ENCODE measurements at places on chromosomes 12 and 14.

GRCh38 chr14:45381091-45381490, 128.1 kb upstream of the MIS18BP1 start:
- DNase-seq, result no peak

DNA sequence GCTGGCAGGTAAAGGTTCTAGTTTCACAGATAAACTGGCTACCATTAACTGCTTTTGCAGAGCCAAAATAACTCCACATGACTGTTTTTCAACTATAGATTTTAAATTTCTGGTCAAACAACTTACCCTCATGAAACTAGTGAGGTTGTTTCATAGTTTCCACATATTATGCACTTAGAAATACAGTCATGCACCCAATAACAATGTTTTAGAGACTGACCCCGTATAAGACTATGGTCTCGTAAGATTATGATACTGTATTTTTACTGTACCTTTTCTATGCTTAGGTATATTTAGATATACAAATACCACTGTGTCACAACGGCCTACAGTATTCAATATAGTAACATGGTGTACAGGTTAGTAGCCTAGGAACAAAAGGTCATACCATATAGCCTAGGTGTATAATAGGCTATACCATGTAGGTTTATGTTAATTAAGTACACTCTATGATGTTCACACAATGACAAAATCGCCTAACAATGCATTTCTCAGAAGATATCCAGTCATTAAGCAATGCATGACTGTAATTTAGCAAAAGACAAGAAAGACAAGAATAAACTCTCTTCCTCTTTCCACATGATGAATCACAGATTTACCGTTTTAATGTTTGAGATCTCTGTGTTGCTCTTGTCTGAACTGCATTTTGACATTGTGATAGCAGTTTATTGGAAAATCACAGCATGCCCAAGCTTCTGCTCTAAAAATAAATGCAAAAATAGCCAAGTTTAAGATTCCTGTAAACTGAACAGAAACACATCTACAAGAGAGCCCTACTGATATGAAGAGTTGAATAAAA, 17.1 kb downstream of the DICER1 start:
- no peak for DNase-seq

GRCh38 chr12:1844223-1844622, 23.9 kb downstream of the LRTM2 start:
- peak; percentile 49 for DNase-seq

DNA sequence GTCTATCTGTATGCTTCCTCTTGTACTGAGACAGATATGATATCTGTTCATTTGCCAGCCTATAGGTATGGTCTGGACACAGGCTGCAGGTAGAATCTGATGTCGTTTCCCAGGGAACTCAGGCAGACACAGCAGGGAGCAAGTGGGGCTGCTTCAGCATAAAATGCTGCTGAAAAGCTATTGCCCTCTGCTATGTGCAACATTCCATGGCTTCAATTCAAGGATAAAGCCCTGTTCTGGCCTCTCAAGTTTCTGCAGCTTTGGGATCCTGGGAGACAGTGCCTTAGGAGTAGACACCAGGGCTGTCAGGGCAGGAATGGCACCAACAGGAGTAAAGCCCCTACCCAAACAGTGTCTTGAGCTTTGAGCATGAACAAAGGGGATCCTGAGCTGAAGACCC, 173.5 kb downstream of the SLC41A2 start:
- DNase-seq, result no peak

DNA sequence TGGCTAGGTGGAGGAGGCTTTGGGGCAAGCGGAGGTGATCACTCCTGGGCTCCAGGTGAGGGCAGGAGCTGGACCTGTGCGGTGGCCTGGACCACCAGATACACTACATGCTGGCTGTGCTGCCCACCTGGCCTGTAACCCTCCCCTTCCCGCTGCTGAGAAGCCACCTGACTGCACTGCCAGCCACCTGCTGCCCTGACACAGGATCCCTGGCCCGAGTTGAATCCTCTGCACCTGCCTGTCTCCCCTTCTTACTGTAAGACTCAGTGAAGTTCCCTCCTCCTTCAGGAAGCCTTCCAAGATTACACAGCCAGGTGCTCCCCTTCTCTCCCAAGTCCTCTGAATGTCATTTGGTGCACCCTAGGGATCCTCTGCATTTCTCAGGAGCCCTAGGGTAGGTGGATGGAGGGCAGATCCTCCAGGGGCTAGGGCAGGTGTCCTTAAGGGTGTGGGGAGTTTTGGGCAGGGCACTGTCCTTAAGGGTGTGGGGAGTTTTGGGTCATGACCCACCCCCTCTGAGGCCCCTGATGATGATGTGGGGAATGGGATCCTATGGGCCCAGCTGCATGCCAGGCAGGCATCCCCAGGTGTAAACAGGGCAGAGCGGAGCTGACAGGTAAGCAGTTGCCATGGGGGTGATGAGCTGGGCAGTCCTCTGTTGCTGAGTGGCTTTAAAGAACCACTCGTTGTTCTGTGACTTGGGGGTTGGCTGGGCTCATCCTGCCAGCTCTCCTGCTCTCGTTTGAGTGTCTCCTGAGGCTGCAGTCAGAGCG, 6.7 kb upstream of the MTA1 start:
- no peak for DNase-seq

GRCh38 chr12:19572920-19573558, 133.7 kb downstream of the AEBP2 start:
- DNase-seq, result peak; percentile 85

DNA sequence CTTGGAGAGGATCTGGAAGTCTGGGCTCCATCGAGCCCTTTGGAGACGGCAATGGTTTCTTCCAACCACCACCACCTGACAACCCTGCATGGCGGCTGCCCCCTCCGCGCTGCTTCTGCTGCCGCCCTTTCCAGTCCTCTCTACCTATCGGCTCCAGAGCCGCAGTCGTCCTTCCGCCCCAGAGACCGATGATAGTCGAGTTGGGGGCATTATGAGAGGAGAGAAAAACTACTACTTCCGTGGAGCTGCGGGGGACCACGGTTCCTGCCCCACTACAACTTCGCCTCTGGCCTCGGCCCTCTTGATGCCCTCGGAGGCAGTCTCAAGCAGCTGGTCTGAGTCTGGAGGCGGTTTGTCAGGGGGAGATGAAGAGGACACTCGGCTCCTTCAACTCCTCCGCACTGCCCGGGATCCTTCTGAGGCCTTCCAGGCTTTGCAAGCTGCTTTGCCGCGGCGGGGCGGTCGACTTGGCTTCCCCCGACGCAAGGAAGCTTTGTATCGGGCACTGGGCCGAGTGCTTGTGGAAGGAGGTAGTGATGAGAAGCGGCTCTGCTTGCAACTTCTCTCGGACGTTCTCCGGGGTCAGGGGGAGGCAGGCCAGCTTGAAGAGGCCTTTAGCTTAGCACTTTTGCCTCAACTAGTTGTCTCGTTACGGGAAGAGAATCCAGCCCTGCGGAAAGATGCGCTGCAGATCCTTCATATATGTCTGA, 499 bp downstream of the TOGARAM1 start:
- DNase-seq, result no peak

DNA sequence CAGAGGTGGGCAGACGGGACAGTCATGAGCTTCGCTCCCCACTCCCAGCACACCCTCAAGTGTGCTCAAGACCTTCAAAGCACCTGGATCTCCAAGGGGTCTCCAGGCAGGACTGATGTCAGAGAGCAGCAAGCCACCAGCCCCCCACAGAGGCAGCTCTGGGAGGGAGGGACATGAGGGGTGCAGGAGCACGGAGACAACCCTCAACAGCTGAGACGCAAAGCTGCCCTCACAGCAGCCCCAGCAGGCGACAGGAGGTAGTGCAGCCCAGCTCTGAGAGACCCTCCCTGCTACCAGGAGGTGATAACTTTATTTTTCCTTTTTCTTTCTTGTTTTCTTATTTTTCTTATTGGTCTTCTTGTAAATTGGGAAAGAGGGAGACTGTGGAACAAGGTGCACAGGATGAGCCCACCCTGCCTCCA, 17.9 kb downstream of the SIVA1 start:
- no peak for DNase-seq

- DNase-seq, result no peak
These were observed 174.1 kb upstream of the TMTC1 start for GRCh38 chr12:29957835-29958234.

DNA sequence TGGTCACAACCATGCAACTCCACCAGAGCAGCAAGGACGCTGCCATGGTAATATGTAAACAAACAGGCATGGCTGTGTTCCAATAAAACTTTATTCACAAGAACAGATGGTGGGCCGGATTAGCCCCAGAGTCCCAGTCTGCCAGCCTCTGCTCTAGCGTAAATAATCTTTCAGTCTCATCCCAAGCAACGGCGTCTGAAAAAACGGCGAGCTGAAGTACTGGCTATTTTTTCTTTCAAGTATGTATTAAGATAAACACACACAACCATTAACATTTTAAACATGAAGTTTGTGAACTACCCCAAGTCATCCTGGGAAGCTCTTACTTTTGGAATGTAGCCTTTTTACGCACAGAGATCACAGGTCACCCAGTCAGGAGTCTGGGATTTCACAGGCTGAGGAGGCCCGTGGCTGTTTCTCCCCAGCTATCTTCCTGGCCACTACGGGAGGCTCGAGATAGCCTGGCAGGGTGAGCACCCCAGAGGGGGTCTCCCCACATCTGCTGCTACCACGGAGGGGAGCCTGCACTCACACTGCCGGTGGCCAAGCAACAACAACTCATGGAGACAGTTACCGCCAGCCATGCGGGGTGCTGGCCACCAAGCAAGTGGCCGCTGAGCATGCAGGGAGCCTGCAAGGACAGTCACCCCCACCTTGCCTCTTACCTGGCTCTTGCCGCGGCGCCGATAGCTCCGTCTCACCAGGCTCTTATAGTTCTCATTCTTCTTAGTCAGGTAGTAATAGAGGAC, 124.6 kb downstream of the RFLNA start:
- no peak for DNase-seq

DNA sequence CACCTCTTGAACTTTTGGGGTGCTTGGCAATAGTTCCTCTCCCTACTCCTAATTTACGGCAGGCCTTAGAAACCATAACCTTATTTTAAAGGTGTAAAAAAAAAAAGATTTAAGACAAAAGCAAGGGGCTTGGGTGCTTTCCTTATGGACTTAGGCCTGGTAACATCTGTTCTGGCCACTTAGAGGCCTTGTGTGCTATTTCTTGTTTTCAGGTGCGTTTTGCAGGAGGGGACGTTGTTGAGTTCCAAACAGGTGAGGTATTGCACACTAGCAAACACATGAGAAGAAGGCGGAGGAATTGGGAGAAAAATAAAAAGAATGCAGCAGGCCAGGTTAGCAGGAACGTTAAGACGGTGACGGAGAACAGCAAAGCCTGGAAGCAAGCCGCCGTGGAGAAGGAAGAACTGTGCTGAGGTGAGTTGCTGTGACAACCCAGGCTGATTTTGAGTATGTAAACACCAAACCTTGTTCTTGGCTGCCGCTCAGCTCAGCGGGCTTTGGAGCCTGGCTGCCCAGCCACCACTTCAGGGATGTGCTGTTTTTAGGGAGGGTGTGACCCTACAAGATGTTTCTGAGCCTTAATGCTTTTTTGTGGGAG, 17.3 kb downstream of the EMG1 start:
- no peak for DNase-seq

GRCh38 chr14:63857466-63858030, 4.7 kb downstream of the SYNE2 start:
- no peak for DNase-seq

DNA sequence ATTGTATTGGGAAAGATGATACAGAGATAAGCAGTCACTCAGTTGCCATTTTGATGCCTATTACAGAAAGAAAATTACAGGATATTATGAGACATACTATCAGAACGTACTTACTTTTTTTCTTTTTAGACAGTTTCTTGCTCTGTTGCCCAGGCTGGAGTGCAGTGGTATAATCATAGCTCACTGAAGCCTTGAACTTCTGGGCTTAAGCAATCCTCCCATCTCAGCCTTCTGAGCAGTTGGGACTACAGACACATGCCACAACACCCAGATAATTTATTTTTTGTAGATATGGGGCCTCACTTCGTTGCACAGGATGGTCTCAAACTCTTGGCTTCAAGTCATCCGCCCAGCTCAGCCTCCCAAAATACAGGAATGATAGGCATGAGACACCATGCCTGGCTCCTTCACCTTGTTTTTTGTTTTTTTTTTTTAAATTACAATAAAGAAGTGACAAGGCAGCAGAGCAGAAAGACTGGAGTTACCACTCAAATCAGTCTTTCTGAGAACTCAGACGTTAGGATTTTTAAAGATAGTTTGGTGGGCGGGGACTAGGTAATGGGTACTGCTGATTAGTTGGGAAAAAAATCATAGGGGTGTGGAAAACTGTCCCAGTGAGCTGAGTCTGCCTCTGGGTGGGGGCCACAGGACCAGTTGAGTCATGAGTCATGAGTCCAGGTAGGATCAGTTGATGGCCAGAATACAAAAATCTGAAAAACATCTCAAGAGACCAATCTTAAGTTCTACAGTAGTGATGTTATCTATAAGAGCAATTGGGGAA, 11.5 kb upstream of the CPM start:
- no peak for DNase-seq

DNA sequence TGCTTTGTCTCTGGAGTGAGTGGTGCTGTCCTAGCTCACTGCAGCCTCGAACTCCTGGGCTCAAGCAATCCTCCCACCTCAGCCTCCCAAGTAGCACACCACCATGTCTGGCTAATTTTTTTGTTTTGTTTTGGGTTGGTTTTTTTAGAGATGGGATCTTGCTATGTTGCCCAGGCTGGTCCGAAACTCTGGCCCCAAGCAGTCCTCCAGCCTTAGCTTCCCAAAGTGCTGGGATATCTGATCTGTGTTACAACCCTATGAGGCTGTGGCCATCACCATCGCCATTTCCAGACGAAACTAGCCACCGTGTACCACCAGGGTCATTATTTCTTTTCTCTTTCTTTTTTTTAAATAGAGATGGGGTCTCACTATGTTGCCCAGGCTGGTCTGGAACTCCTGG, 2.6 kb downstream of the IL31 start:
- no peak for DNase-seq

- DNase-seq, result no peak
These were observed 13.1 kb upstream of the NID2 start for GRCh38 chr14:52081964-52082363.
